ENCODE measurements at places on chromosomes 5 and 9.

DNA sequence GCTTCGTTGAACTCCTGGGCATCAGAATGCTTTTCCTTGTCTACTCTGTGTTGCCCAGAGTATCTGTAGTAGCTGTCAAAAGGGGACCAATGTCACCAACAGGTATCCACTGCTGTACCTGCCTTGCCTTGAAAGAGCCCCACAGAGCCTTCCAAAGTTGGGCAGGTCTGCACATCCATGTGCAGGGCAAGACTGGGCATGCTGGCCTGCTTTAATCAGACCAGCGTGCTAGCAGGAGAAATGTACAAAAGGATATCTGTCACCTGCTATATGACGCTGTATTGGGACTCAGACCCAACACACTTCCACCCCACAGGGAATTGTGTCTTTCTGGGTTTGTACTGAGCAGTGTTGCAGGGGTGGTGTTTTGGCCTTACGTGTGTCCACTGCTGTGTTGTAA, 11.9 kb downstream of the DELE1 start:
- no peak for DNase-seq

DNA sequence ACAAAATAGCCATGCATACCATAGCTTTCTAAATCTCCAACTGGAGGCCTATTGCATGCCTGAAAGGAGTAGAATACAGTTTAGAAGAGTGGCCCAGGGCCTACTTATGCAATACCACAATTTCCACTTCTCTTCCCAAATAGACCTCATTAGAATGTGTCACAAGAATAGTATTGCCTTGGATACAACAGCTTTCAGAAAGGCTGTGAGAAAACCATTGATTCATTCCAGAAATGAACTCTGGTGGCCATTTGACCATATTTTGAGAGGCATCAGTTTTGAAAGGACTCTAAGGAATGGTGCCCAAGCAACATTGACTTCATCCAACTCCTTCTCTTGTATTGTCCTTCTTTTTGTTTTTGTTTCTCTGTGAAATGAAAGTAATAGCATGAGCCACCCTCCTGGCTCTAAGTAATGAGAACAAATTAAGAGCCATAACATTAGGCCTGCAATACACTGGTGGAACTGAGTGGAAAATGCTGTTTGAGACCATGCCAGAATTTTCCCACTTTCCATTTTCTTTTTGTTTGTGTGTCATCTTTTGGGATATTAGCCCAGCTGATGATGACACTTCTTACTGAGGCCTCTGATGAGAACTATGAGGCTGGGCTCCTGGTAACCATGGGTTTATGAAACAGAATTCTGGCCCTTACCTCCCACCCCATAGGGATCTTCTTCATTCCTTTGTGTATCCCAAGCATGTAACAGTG, 90.2 kb downstream of the TMEM174 start:
- no peak for DNase-seq

GRCh38 chr9:137816531-137817235, 60.9 kb upstream of the CACNA1B start:
- DNase-seq = no peak

DNA sequence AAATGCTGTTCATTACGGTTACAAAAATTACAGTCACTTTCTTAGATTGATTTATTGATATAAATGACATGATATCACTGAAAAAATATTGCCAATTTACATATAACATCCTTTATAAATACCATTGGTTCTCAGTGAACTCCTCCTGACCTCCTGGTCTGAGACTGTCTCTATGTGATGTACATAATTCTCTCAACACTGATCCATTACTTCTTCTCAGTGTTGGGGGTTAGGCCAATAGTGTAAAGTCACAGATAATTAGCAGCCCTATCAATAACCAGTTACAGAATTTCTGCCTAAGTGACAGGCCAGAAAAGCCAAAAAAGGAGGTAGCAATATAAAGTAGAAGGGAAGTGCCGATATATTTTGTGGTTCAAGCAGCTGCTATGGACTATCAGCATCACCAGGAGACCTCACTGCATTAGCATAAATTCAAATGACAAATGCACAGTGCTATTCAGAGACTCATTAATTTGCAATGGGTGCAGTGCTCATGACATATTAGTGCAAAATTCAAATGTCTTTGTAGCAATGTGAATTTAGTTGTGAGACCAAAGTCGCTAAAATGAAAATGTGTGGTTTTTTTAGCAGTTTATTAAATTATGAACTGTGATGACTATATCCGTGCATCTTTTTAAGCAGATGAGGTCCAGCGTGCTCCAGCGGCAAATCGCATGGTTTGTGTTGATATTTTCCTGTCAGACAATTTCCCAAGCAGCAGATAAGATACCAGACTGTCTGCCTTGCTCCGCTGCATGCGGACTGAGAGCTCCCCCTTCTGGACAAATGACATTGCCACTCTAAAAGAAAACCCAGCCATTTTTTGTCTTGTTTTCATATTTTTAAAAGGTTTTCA, 144.6 kb downstream of the CETN3 start:
- DNase-seq = no peak

GRCh38 chr5:167255926-167256325, 1035.5 kb upstream of the WWC1 start:
- no peak for DNase-seq

GRCh38 chr5:78587775-78588291, 60.7 kb downstream of the LHFPL2 start:
- DNase-seq = no peak

GRCh38 chr9:70340572-70340971, 73.9 kb downstream of the KLF9 start:
- DNase-seq = no peak

- DNase-seq = no peak
These were observed 64.3 kb downstream of the ANGPTL2 start for GRCh38 chr9:127058011-127058644.

DNA sequence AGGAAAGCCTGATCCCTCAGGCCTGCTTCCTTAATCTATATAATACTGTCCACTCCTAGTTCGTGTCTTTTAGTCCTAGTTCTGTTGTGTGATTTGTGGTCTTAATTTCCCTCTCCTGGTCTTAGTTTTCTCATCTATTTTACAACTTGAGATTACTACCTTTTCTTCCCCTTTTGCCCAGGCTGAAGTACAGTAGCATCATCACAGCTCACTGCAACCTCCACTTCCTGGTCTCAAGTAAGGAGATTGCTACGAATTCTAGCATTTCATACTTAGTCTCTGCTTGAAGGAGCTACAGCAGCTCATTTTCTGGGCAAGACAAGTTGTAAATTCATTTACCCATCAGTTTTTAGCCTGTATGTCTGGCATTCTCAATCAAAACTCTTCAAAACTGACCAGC, 5.5 kb downstream of the TRIM32 start:
- DNase-seq = no peak

GRCh38 chr9:126591083-126591482, 22.6 kb upstream of the LMX1B start:
- DNase-seq = no peak

- DNase-seq = no peak
These were observed 114.2 kb downstream of the LHFPL2 start for GRCh38 chr5:78534148-78534904.

DNA sequence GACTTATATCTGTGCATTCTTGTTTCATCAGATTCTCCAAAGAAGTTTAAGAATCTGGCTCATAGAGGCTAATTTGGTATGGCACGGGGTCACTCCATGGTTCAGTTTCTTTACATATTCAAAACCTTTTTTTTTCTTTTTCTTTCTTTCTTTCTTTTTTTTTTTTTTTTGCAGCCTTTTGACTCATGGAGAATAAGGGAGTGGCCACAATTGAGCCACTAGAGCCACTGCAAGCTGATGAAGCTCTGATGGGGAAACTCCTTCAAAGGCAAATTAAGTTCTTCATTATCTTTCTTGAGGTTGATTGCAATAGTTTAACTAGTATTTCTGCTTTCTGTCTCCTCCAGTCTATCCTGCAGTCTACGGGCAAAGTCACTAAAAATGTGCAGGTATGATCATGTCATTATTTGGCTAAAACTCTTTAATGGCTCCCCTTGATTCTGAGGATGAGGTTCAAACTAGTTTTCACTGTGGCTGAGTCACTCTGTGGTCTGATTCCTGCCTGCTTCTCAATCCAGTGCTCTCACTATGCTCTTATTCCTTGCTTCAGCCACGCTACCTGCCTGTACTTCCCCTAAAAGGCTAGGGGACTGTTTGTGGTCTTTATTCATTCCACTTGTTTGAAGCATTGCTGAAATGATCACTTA, 93.5 kb upstream of the RIOK2 start:
- no peak for DNase-seq

- DNase-seq = no peak
These were observed 100.7 kb downstream of the DRD1 start for GRCh38 chr5:175343308-175343707.

DNA sequence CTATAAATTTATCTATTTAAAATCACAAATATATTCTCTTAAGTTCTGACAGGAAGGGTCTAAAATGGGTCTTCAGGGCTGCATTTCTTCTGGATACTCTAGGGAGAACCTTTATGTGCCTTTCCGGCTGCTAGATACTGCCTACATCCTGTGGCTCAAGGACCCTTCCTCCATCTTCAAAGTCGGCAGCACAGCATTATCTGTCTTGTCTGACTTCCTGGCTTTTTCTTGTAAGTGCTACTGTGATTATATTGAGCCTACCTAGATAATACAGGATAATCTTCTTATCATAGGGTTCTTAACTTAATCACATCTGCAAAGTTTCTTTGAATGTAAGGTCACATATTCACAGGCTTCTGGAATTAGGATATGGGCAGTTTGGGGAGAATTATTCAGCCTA, 943.8 kb upstream of the TYRP1 start:
- DNase-seq = no peak

GRCh38 chr5:108028412-108028811, 353.5 kb downstream of the FBXL17 start:
- DNase-seq = no peak

DNA sequence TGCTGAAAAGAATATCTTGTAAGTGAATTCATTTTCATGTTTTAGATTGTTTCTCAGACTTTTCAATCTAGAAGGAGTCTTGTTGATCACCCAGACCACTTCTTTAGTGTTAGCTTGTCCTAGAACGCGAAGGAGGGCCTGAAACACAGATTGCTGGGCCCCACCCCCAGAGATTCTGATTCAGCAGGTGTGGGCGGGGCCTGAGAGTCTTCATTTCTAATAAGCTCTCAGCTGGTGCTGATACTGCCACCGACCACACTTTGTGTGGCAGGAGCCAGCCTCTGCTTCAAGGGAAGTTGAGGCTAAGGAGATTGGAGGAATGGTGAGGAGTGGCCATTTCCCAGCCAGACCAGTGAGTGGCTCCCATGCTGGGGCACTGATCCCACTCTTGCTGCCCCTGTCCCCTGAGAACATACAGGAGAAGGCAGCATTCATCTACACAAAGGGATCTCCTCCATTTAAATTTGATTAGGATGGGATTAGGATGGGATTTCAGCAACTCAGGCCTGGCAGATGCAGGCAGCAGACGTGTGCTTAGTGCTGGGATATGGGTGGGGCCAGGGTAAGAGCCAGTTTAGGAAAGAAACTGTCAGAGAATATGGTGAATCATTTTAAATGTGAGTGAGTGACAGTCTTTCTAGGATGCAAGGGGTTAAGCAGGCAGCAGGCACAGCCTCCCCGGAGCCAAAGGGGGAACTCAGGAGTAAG, 35.9 kb downstream of the ZNF618 start:
- DNase-seq = no peak

DNA sequence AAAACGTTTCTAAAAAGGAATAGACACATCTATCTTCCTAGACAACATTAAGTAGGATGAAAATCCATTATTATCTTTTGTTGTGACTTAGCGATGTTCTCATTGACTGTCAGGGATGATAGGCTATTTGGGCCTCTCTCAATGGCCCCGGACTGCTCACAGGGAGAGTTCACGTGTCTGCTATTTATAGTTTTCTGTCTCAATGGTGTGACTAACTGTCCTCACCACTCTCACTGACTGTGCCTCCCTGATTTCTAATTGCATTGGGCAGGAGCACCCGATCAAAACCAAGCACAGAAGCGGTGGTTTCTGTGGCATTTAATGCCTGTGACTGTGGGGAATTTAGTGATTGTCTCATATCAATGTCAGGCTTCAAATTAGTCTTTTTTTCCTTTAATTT, 286.7 kb upstream of the KLF9 start:
- DNase-seq = no peak

DNA sequence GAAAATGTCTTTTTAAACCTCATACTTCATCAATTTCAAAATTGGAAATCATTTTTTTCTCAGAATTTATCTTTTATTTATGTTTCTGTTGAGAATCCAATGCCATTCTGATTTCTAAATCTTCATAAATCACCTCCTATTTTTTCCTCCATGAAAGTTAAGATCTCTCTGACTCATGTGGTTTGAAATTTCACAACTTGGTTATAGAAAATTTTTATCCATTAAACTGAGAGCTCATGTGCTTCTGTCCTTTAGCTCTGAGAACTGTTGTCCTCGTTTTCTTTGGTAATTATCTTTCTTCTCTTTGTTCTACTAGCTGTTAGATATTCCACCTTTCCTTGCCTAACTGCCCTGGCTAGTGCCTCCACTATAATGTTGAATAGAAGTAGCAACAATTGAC, 1.5 kb upstream of the RNF180 start:
- DNase-seq = no peak

- DNase-seq = no peak
These were observed 23.5 kb downstream of the ELP1 start for GRCh38 chr9:108910402-108910801.

DNA sequence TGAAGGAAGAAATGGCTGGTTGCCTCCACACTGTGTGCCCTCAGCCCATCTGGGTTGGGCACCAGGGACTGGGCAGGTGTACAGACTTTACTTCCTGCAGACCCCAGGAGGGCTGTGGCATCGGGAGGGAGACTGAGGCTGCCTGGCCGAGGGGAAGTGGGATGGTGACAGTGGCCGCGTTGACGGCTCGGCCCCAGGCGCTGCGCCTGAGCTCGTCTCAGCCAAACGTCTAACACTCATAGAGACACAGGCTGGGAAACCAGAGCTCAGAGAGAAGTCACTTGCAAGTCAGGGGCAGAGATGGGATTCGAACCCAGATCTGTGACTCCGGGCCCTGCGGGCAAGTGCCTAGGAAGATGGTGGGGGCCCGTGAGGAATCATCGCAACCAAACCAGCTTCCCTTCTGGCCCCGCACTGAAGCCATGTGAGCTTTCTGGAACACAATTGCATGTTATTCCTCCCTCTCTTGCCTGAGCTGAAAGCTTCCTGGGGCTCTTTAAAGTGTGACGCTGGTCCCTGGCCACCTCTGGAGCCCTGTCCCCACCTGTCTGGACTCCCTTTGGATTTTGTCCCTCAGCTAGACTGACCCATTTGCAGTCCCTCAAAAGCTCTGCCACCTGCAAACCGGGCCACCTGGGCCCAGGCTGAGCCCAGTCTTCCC, 53.1 kb upstream of the FUBP3 start:
- DNase-seq = no peak

GRCh38 chr9:91522481-91522880, 98.8 kb upstream of the NFIL3 start:
- DNase-seq = no peak

All from left lung (tissue), 14 donors.